Type B pancreatic cell (in vitro differentiated cells): ENCODE measurements at places on chromosomes 4 and X. TPM values are rescaled to one million over a fixed set of nuclear protein-coding genes. Genes with fewer than 3 reads are reported as not detected.
A peak's percentile ranks its signal among the peaks of the same experiment; 100 is the strongest.

DNA sequence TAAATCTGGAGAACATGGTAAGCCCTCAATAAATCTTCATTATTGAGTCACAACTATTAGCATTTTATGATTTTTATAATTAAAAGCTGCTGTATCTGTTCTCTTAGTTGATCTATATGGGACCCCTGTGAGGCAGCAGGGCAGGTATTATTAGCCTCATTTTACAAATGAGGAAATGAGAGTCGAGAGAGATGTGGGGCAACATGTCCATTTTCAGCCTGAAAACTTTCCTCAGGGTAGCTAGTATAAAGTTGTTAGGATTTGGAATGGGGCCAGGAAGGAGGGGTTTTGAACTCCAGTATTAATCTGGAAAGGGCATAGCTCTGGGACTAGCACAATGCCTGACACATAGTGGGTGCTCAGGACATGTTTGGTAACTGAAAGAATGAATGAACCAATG is 191.7 kb upstream of the GPC4 start:
- no peak overlapping the region for H3K4me3 ChIP-seq
- DNase-seq, result no peak
- H3K27ac ChIP-seq, result no peak overlapping the region
- H3K27me3 ChIP-seq, result no peaks in the 10 kb centered on the region
- peaks cover 17% of the 10 kb centered on the region for H3K4me1 ChIP-seq

DNA sequence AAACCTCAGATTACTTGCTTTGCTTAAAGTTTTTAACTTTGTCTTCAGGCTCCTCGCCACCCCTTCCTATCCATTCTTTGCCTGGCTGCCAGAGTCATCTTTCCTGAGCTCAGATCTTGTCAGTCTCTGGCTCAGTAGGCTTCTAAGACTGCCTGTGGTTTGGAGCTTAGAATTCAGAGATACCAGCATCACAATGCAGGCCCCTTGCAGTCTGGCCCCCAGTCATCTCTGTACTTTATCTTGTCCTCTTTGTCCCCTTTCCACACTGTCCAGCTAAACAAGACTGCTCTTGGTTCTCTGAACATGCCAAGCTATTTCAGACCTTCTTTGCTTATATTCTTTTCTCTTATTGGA is 3.0 kb downstream of the KIAA0232 start:
- H3K27ac ChIP-seq, result peak overlapping the region; percentile 43
- H3K27me3 ChIP-seq, result peaks cover 6% of the 10 kb centered on the region
- H3K36me3 ChIP-seq, result peaks cover 19% of the 10 kb centered on the region
- peaks cover 39% of the 10 kb centered on the region for H3K4me1 ChIP-seq

- no peak overlapping the region for H3K4me3 ChIP-seq
- H3K36me3 ChIP-seq, result peaks cover 12% of the 10 kb centered on the region
- no peaks in the 10 kb centered on the region for H3K4me1 ChIP-seq
- no peak overlapping the region for H3K27ac ChIP-seq
These were observed 5.4 kb downstream of the AKAP17A start for GRCh38 chrX:1596676-1597344.

The IBSP gene
- total RNA-seq, result not detected in 2 replicates

The PF4V1 gene
- not detected in 2 replicates for total RNA-seq
